ENCODE measurements at places on chromosomes 2 and 18.

- peak; percentile 68 for DNase-seq
Observed at GRCh38 chr2:25587361-25587760, 86.0 kb downstream of the DTNB start.

GRCh38 chr2:196234672-196235071 lies 63.3 kb upstream of the STK17B start:
- DNase-seq = peak; percentile 76

- no peak for DNase-seq
Observed at GRCh38 chr18:50832754-50833153, 12.9 kb upstream of the MRO start.

DNA sequence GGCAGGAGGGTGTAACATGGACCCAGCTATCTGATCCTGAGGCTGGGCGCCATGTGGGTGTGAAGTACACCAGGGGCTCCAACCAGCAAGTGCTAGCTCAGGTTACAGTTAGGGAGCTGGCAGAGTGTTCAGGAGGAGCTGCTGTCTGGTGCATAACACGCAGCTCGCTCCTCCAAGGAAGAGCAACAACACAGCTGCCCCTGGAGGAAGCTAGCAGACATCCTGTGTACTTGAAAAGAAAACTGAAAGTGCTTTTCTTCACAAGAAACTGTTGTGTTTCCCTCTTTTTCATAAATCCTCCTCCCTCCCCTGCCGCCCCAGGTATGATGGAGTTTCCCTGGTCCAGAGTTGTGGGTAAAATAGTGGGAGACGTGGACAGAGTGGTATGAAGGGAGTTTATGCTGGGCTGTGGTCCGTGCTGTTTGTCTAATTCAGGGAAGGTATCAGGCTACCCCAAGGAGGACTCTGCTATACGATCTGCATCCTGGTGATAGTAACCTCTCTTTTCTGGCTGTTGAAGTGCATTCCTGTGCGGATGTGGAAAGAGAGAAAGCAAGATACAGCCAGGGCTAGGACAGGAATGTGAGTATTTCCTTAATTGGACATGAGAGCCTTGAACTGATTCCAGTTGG lies 6.1 kb upstream of the LBH start:
- DNase-seq = peak; percentile 60

- DNase-seq = peak; percentile 64
Observed at GRCh38 chr18:5309888-5310470, 14.5 kb upstream of the ZBTB14 start.

DNA sequence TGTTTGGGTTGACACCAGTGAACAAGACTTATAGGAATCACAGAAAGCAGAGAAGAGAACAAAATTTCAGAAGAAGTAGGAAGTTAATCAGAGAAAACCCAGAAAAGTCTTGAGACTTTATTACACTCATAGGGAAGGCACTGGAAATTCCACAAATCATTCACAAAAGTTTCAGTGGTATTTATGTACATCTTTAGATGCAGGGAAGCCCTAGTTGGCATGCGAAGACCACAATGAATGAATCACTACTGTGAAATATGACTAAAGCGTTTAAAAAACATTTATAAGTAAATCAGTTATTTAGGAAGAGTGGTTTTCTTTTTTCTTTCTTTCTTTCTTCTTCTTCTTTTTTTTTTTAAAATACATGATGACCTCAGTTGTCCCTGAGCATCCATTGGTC lies 105.1 kb downstream of the NUP35 start:
- DNase-seq = peak; percentile 24

GRCh38 chr18:59085797-59086196 lies 53.9 kb upstream of the SEC11C start:
- no peak for DNase-seq

- peak; percentile 71 for DNase-seq
Observed at GRCh38 chr18:74597034-74597661, 522 bp upstream of the ZNF407 start.

DNA sequence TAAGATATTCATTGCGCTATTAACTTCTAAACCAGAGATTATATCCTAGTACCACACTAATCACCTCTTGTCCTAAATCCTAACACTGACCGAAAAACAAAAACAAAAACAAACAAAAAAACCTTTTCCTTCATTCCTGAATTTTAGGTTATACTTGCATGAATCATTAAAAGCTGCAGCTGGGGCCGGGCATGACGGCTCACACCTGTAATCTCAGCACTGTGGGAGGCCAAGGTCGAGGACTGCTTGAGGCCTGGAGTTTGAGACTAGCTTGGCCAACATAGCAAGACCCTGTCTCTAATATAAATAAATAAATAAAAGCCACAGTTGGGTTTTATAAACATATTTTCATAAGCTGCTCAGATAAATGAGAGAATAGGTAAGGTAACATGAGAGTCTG lies 60.0 kb downstream of the GDF7 start:
- DNase-seq = no peak

DNA sequence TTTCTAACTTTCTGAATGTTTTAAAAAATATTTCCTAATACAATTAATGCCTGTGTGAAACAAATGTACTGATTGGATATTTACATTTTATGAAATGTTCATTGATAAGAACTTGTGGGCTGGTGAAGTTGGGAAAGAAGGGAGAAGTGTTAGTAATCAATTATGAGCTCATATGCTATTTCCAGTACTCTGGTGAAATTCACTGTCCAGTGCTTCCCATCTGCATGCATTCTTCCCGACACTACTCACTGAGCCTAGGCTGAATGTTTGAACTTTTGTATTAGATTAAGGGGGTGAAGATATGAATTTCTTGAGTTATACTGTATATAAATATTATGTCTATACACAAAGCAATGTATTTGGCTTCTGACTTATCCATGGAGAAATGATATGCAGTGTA lies 36.0 kb downstream of the SKA1 start:
- no peak for DNase-seq

GRCh38 chr2:2763351-2764000 lies 432.4 kb upstream of the MYT1L start:
- DNase-seq = no peak

DNA sequence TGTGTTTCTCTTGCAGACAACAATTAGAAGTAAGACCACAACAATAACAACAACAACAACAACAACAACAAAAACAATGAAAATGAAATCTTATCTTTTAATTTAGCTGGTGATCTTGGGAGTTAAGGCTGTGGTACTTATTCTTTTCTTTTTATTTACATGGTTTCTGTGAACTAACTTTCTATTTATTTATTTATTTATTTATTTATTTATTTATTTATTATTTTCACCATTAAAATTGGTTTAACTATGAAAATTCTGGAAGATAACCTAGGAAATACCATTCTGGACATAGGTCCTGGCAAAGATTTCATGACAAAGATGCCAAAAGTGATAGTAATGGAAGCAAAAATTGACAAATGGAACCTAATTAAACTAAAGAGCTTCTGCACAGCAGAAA lies 102.5 kb upstream of the PNPT1 start:
- DNase-seq = no peak

GRCh38 chr18:9135912-9136314 lies 668 bp upstream of the ANKRD12 start:
- DNase-seq = peak; percentile 48

GRCh38 chr18:37364237-37364636 lies 201.4 kb downstream of the CELF4 start:
- no peak for DNase-seq

- no peak for DNase-seq
Observed at GRCh38 chr2:159973325-159973724, 89.1 kb downstream of the PLA2R1 start.

GRCh38 chr18:3451183-3451988 lies 1.4 kb downstream of the TGIF1 start:
- DNase-seq = peak; percentile 93

DNA sequence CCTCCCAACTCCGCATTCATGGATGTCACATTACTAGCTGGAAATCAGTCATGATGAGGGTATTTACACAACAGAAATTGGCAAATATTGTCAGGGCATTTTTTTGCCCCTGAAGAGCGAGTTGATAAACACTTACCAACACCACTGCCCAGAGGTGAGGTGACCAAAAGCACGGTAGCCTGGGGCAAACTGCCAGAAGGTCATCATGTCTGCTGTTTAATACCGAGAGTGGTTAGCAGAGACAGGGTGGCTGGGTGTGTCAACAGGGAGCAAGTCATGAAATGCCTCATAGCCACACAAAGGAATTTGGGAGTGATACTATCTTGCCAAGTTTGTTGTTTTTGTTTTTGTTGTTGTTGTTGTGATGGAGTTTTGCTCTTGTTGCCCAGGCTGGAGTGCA lies 37.0 kb upstream of the EPC2 start:
- no peak for DNase-seq

- DNase-seq = no peak
Observed at GRCh38 chr18:49716035-49716434, 97.3 kb downstream of the ACAA2 start.

DNA sequence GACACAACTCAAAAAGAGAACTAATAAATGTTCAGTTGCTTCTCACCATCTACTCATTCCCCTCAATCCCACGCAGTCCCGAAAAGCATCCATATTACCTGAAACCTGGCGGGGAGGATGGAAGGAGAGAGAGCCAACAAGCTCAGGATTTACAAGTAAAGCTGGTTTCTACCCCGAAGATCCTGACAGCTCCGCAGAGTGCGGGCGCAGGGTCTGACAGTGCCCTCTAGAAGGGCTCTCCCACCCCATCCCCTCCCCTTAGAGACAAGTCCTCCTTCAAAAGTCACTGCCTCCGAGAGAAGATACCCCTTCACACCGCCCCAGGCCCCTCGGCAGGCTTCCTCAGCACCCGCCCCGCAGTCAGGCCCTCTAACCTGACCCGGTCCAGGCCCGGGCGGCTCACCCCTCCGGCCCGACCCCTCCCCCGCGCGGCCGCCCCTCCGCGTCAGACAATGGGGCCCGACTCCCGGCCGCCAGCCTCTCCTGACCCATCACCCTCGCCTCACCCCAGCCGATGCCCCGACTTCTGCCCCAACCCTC lies 550 bp downstream of the RAB1A start:
- peak; percentile 36 for DNase-seq

DNA sequence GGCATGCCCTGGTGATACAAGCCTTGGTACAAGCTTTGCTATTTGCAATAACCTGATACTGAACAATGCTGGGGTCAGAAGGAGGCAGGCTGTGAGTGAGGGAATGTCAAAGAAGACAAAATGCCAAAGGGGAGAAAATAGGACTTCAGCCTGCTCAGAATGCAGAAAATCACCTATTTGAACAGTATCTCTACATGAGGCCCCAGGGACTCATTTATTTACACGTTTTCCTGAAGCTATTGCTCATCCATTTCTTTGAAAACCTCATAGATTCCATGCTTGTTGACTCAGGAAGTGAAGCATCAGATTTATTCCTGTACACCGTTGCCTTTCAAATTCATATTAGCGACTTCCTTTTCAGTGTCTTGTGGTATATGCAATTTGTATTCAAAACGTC lies 69.4 kb upstream of the CBLN2 start:
- DNase-seq = no peak

GRCh38 chr2:135931776-135932443 lies 53.5 kb downstream of the DARS1 start:
- no peak for DNase-seq

- peak; percentile 22 for DNase-seq
Observed at GRCh38 chr2:88671786-88672427, 19.6 kb upstream of the RPIA start.

- DNase-seq = no peak
Observed at GRCh38 chr2:493228-493627, 184.0 kb downstream of the TMEM18 start.

DNA sequence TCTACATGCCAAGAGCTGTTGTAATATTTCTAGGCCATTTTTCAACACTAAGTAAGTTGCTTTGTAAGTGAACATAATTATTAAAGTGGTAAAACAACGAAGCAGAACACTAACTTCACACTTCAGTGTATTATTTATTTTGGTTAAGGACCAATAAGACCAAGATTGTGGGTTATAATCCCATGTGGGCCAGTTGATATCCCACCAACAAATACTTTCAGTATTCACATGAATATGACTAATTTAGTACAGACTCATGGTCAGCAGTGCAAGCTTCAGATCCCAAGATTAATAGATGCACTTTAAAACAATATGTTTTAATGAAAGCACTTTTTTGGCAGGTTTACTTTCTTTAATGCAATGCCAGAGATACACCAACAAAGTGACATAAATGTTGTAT lies 154.3 kb downstream of the LCLAT1 start:
- DNase-seq = no peak

- peak; percentile 45 for DNase-seq
Observed at GRCh38 chr2:86468162-86469033, 27.2 kb downstream of the KDM3A start.

DNA sequence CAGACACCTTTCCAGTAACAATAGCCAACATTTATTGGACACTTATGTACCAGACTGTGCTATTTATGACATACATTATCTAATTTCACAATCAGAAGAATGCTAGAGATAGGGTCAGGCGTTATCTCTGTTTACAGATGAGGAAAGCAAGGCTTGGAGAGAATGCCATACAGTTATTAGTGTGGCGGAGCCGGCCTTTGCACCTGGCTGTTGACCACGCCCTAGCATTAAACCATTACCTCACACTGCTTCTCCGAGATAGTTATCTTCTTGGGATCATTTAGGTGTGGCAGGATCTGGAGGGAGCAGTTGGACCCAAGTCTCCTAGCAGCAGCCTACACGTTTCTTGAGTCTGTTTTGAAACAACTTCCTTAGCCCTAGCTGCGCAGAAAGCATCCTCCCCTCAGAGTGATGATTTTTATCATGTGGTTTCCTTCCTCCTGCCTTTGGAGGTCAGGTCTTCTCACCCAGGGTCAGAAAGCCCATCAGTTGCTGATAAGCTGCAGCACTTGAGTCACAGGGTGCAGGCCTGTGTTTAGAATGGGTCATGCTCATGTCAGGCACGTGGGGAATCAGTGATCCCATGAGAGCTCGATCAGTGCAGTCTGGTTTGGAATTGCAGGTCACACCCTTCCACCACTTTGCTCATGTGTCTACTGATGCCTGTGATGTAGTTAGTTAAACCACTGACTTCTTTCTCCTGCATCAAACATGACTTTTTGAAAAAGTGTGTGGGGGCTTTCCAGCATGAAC lies 118.2 kb downstream of the SPTBN1 start:
- DNase-seq = peak; percentile 84

- DNase-seq = no peak
Observed at GRCh38 chr2:99722476-99722875, 232.7 kb upstream of the REV1 start.

DNA sequence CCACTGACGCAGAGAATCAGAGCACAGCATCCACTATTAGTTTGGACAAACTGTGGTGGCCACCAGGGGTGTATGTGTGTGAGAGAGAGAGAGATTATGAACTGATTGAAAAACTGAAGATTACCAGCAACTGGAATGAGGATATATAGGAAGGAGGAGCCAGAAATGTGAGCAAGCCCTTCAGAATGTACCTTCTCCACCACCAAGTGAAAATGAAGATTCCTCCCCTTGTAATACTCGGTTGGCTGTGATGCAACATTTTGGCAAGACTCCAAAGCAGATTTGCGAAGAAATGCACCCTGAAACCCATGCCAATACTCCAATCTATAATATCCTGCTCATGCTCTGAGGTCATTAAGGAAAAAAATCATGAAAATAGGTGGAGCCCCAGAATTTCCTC lies 121.2 kb upstream of the SLC35G4 start:
- no peak for DNase-seq

GRCh38 chr2:46388881-46389280 lies 90.5 kb upstream of the TMEM247 start:
- DNase-seq = no peak

Data from activated naive CD4-positive, alpha-beta T cell treated with anti-CD3 and anti-CD28 coated beads for 36 hours (primary cell).